ENCODE measurements at places on chromosomes 12 and 14.

- no peak for DNase-seq
Measured at GRCh38 chr12:28568118-28568517, 377.9 kb downstream of the CCDC91 start.

- DNase-seq, result no peak
Measured at GRCh38 chr12:86429824-86430223, 173.6 kb upstream of the MGAT4C start.

DNA sequence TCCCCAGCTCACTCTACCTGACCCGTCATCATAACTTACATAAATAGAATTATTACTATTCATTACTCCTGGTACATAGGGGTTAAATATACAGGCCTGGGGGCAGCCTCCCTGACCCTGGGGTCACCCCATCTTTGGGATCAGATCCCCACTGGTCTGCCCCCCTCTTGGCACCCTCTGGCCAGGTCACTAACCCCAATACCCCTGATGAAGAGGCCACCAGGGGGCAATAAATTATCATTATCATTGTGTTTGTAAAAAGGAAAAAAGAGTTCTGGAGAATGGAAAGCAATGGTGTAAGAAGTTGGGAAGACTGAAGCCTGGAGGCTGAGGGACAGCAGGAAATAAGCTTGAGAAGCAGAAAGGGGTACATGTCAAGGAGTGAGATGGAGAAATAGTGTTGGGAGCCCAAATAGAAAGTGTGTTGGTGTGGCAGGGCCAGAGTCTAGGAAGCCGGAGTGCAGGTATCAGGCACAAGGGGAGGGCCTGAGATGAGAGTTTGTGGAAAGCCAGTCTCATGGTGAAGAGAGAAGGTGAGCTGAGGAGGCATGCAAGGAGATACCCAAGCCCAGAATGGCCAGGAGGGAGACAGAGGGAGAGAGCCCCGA is 6.1 kb upstream of the AAAS start:
- no peak for DNase-seq

DNA sequence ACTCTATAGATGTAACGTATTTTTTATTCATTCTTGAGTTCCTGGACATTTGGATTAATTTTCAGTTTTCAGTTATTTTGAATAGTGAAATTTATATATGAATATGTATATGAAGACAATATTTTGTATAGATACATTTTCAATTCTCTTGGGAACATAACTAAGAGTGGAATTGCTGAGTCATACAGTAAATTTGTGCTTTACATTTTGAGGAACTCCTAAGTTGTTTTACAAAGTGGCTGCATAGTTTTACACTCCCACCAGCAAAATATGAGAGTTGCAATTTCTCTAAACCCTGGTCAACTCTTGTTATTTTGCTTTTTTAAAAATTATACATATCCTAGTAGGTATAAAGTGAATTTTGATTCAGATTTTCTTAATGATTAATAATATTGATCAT is 1838.6 kb upstream of the SEL1L start:
- no peak for DNase-seq

GRCh38 chr12:164207-164606 is 49.8 kb downstream of the SLC6A12 start:
- no peak for DNase-seq

- DNase-seq, result no peak
Measured at GRCh38 chr12:48973941-48974673, 2.6 kb upstream of the WNT10B start.

DNA sequence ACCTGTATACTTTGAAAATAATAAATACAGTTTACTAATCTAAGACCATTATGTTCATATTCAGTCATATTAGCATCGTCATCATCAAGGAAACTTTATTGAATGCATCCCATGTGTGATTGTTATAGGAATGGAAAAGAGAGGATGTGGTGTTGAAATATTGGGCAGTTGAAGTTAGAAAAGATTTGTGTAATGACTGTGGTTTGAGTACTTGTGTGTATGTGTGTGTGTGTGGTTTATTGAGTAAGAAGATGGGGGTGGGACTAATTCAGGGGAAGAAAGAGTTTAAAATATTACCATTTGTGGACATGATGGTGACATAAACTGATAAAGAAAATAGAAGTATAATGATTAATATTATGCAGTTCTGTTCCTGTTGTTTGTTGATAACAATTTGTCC is 238.7 kb upstream of the SEL1L start:
- DNase-seq, result no peak

DNA sequence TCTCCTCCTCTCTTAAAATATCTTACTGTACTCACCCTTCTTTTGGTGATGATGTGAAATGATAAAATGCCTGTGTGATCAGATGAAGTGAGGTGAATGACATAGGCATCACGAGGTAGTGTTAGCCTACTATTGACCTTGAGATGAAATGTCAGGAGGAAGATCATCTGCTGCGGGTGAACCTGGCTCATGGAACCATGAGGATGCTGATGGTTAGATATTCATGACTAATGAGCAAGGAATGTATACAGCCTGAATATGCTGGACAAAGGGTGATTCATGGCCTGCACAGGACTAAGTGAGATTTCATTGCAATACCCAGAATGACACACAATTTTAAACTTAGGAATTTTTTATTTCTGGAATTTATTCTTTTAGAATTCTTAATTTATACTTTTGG is 89.6 kb downstream of the DAAM1 start:
- no peak for DNase-seq

DNA sequence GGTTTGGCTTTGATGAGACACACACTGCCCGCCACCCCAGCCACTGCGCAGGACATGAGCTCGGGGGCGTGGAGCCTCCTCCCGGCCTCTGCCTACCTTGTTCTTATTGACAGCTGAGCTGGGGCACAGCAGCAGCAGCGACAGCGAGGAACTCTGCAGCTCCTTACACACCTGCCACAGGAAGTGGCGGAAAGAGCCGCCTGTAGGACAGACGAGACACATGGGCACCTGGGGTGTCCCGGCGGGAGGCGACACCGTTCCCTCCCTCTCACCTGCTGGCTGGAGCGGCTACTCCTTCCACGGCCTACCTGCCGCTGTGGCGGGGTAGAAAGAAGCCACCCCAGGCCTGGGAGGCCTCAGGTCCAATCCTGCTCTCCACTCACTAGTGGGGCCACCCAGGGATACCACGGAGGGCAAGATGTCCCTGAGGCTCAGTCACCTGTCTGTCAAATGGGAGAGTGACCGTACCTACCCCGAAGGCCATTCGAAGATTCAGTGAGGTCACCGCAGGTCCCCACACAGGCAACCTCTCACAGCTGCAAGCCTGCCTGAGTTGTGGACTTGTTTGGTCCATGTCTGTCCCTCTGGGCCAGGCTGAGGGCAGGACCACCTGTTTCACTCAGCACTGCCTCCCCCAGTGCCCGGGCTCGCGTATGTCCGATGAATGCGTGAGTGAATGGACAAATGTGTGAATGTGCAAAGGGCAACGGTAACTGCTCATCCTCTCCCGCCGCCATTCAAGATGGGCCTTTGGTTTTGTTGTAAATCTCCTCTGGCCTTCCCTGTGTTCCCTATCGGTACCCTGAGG is 42.6 kb downstream of the TRAFD1 start:
- no peak for DNase-seq

- DNase-seq, result no peak
Measured at GRCh38 chr12:95608252-95609033, 57.2 kb upstream of the USP44 start.

GRCh38 chr12:23810329-23810902 is 139.1 kb downstream of the SOX5 start:
- DNase-seq, result no peak

DNA sequence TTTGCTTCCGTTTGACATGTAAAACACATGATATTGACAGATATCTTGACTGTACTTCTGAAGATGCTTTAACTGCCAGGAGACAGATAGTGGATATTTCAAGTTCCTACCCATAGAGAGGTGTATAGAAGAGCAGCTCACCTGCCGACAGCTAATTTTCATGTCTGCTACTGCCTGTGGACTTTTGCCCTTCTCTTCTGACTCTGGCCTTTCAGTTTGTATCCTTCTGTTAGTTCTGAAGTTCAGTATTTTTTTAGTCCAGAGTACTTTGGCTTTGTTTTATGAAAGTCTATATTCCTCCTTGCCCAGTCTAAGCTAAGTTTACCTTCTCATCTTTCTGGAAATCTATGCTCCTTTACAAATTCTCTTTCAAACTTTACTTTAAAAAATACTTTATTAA is 30.8 kb upstream of the STK38L start:
- no peak for DNase-seq

DNA sequence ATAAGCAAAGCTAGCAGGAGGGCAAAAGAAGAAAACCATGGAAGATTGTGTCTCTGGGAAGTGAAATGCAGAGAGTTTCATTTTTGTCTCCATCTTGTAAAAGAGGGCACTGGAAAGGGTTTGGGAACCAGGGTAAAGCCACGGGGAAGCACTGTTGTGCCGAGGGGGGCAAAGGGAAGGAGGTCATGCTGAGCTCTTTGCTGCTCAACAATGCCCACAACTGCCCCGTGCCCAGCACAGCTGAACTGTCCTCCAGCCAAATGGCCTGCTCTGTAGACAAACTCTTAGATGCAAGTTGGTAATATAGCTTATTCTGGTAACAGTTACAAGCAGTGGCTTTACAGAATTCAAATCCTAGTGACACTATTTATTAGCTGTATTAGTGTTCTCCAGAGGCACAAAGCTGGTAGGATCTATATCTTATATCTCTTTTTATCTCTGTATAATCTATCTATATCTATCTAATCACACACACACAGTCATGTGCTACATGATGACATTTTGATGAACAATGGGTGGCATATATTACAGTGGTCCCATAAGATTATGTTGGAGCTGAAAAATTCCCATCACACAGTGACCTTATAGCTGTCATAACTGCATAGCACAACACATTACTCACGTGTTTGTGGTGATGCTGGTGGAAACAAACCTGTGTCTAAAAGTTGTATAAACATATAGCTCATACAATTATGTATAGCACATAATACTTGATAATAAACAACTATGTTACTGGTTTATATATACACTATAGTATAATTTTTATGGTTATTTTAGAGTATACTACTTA is 203.4 kb upstream of the DDHD1 start:
- no peak for DNase-seq

DNA sequence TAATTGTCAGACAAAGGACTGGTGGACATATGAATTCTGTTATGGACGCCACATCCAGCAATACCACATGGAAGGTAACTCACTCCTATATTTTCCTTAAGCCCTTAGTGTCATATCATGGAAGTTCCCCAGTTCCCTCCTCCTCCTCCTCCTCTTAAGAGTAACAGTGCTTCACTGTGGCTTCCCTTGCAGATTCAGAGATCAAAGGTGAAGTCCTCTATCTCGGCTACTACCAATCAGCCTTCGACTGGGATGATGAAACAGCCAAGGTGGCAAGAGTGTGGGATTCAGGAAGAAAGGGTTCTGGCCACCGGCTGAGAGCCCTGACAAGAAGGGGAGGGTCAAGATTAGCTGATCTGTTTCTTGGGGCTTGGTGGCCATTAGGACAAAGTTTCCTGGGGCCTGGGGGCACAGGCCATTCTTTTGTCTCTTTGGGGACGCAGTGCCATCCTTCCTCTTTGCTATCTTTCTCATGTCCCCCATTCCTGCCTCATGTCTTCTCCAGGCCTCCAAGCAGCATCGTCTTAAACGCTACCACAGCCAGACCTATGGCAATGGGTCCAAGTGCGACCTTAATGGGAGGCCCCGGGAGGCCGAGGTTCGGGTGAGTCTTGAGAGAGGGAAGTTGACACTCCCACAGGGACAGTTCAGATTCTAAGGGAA is 2.0 kb downstream of the OS9 start:
- DNase-seq, result no peak

- DNase-seq, result no peak
Measured at GRCh38 chr12:124227951-124228711, 66.8 kb upstream of the RFLNA start.

- no peak for DNase-seq
Measured at GRCh38 chr12:14156606-14157005, 175.2 kb upstream of the GRIN2B start.

DNA sequence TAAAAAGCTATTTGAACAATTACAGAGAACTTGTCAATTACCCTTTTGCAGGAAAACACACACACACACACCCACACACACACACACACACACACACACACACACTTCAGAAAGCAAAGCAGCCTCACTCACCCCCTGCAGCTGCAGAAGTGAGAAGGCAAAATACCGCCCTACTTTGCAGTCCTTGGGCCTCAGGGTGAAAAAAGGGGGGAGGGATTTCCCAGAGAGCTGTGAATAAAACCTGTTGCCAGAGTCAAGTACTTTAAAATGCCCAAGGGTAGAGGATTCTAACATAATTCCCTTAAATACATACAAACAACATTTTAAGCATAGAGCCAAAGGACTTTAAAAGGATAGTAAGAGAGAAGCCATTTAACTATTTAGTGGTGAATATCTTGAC is 285.9 kb downstream of the MDGA2 start:
- DNase-seq, result no peak

DNA sequence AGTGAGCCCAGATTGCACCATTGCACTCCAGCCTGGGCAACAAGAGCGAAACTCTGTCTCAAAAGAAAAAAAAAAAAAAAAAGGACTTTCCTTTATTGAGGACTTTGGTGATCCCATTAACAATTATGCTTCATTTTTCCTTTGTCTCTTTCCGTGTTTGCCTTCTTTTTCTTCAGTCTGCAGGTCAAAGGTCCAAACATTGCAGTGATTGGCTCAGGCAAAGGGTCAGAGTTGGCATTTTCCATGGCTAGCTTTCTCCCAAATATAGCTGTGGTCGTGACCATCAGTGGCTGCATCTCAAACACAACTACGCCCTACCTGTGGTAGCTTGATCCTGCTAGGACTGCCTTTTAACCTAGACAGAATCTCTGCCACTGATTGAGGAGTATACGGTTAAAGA is 7.0 kb upstream of the DNAL1 start:
- DNase-seq, result no peak

GRCh38 chr14:23358553-23359166 is 6.0 kb upstream of the SLC22A17 start:
- DNase-seq, result no peak

GRCh38 chr14:76759589-76759988 is 1.7 kb upstream of the VASH1 start:
- DNase-seq, result no peak

GRCh38 chr14:96960598-96961116 is 163.5 kb downstream of the VRK1 start:
- DNase-seq, result no peak

DNA sequence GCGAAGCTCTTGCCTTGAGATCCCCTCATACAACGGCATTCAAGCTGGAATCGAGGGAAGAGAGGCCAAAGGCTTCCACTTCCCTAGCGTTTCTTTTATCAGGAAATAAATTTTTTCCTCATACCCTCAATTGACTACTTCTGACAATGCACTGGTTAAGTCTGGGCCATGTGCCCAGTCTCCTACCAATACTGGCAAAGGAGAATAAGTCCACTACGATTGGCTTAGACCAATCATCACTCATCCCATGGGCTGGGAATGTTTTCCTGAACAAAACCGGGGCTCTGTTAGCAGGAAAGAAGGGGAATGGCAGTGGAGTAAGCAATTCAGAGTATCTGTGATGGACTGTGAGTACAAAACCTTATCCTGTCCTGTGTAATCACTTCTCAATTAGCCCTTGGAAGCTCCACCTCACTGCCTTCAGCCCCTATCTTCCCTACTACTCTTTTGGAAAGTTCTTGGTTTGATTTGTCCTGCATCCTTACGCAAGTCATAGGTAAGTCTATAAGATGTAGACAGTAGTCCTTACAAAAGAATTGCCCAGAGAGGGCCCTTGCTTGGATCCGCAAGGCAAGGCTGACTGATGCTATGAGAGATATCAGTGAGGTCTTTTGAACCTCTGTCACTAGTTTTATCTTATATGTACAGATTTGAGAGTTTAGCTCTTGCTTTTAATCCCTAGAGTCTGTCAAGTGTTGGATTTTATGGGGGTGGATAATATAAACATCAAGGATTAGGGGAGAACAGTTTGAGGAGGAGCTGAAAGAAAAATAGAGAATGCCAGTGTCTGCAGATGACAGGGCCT is 36.3 kb upstream of the CDK17 start:
- no peak for DNase-seq

GRCh38 chr12:12872934-12873275 is 18.5 kb upstream of the GPRC5A start:
- DNase-seq, result no peak

Data from hindlimb muscle (tissue), 1 donor.